ENCODE measurements at places on chromosomes 16 and 17.

DNA sequence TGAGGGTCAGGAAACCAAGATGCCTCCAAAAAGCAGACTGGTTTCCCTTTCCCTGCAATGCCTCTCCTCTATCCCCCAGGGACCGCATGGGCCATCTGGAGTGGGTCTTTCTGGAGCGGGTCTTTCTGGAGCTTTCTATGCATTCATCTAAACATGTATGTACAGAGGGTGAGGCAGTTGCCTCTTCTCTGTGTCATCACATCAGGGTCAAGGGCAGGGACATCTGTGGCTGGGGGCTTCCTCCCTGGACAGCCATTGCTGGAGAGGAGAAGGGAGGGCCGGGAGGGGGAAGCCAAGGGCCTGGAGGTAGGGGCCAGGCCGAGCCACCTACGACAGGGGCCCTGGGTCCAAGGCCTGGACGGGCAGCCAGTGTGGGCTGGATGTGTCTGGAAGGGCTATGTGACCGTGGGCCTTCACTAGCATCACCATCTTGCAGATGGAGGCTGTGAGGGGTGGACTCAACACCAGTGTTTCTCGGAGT, 840 bp downstream of the ADCY7 start:
- DNase-seq: no peak

DNA sequence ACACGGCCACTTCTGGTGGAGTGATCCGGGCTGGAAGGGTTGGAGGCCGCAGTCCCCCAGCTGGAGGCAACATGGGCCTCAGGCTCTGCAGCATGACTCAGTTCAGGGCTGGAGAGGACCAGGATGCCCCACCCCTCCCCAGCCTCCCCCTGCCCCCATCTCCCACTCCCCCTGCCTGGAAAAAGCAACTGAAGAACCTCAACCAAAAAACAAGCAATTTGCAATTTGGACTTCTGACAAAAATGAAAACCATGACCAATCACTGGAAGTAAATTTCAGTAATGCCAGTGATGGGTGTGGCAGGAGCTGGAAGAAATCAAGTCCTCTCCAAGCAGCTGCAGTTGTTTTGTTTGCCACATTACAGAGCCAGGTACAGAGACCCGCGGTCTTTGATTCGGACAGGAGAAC, 6.6 kb upstream of the MIF4GD start:
- DNase-seq: no peak

- DNase-seq: no peak
These were observed 49.3 kb upstream of the CACNG4 start for GRCh38 chr17:66915204-66915611.

- no peak for DNase-seq
These were observed 45.2 kb downstream of the MARVELD3 start for GRCh38 chr16:71671165-71671564.

GRCh38 chr17:73365301-73365874, 53.6 kb upstream of the CDC42EP4 start:
- DNase-seq: no peak

DNA sequence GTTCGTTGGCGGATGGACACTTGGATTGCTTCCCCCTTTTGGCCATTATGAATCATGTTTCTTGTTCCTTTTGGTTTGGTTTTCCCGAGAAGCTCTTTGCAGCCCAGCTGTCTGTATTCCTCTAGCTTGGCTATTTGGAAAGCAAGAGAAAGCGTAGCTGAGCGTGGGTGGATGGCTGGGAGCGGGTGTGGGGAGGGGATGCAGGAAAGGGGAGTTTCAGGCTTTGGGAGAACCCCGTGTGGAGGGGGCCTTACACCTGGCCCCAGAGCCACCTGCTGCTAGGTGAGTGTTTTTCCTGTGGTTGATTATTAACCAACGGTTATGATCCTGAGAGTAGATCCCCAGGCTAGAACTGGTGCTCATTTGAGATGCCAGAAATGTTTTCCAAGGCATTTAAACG, 103.7 kb downstream of the RAP1GAP2 start:
- no peak for DNase-seq

DNA sequence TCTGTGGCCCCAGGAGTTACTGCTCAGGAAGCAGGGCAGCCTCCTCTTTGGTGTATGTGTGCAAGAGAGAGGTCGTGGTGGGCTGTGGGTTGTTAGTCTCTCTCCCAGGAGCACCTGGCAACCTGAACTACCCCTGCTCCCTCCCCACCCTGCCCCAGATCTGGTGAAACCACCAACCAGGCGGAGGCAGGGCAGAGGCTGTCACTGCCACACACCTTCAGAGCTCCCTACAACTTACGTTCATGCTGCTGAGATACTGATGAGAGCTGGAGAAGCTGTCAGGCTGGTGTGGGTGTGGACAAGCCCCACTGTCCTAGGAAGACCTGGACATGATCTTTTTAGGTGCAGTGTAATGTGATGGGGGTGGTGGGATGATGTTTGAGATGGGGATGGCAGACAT, 24.3 kb downstream of the GOSR2 start:
- DNase-seq: no peak

GRCh38 chr17:73481676-73482075, 162.6 kb downstream of the SDK2 start:
- DNase-seq: no peak

- no peak for DNase-seq
These were observed 65.2 kb downstream of the TNFRSF13B start for GRCh38 chr17:16906680-16907079.

GRCh38 chr16:15899538-15900100, 11.2 kb upstream of the CEP20 start:
- DNase-seq: no peak

- DNase-seq: no peak
These were observed 2.6 kb downstream of the NUP88 start for GRCh38 chr17:5416901-5417300.

DNA sequence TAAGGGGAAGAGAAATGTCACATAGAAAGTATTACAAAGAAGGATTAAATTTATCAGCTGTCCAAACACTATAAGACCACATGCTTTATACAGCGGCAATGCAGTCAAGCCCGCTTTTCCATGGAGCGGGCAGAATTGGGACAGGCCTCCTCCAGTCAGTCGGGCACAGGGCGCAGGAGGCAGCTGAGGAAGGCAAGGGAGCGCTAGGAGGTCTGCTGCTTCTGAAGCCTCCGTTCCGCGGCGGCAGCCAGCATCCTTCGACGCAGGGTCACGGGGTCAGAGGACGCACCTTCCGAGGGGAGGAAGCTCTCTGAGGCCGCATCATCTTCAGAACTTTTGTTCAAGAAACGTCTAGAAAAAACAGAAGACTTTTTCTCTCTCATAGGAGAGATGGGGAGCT, 62.6 kb downstream of the AMFR start:
- DNase-seq: no peak

DNA sequence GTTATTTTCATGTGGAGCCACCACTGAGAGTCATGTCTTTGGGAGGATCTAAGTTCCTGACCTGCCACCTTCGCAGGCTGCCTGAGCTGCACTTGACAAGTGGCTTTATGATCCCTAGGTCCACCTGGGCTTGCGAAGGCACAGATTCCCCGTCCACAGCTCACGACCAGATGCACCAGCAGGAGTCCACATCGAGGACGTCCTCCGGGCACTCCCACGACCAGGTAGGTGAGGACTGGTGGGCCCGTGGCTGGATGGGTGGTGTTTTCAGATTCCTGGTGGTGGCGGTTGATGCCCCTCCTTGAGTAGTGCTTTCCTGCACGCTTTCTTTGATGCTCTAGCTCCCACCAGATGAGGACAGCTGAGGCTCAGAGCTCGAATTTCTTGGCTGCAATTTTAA, 14.8 kb downstream of the FAM234A start:
- DNase-seq: no peak

DNA sequence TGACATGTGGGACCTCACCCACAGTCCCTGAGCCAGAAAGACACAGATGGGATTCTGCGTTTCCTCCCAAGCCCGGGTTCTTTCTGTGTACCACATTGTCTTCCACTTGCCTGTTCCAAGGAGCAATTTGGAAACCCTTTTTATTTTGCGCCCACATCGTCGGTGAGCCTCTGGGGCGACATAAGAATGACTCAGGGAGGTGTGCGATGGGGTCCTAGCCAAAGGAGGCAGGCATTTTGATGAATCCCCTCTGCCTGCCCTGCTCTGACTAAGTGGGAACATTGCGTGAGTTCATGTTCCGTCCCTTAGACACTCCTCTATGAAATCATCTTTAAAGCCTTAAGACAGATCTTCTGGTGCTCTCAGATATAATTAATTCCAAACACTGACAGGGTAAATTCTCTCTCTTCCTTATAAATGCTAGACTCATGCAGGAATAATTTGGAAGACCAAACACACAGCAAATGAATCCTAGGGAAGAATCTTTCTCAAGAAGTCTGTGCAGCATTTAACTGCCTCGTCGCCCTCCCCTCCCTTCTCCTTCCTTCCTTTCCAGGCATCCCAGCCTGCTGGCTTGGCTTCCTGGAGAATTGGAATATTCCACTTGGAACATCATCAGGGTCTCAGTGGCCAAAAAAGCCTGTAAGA, 52.7 kb upstream of the FOXF1 start:
- no peak for DNase-seq

DNA sequence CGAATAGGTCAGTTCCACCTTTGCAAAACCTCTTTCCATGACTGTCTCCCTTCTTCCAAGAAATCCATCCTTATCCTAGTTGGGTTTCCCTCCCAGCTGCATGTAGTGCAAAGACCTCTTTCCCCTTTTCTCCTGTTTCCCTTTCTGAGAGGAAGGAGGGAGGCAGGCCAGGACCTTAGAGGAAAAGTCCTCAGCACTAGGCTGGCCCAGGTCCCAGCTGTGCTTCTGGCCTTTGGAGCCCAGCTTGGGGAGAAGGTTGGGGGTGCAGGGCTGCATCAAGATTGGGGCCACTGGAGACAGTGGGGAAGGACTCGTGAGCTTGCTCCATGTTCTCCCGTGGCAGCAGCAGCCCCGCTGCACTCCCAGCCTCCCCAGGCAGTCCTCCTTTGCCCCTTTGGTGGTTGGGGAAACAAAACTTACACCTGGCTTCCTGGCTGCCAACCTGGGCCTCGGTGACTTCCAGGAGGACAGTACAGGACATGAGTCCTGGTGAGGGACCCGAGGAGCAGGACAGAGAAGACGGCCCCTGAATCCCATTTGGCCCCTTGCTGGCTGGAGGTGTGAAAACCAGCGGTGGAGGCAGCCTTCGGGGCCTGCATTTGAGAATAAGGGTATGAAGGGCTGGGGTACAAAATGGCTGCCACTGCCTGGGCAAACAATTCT, 481 bp downstream of the HEXIM2 start:
- no peak for DNase-seq

DNA sequence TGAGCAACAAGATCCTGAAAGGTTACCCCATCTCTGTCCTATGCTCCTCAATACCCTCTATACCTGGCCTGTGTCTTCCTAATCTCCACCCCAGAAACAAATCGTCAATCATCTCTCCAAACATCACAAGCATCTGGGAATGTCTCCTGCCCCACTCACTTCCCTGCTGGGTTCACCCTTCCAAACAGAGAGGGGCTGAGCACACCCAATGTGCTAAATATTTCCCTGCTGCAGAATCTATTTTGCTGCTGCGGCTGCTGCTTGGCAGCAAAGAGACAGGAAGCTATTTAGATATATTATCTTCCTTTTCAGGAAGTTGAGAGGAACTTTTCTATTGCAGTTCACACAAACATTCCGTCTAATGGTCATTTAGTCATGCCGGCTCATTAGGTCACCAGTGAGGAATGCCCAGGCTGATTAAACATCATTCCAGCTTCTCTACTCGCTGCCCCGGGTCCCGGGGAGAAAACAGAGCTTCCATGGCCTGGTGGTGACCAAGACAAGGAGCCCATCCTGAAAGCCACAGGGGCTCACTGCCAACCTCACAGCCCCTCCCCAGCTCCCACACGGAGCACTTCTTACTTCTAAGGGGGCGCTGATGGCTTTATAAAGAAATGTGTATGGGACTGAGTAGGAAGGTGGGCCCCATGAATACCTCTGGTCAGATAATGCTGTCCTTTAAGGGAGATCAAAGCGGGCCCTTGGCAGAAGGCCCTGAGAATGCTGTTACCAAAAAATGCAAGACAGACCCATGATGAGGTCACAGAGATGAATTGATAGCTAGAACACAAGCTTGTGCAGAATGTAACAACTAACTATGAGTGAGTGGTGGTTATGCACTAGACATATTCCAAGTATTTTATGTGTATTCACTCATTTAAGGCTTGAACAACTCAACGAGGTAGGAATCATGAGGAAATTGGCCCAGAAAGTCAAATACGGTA, 218.3 kb downstream of the SOX9 start:
- DNase-seq: no peak

DNA sequence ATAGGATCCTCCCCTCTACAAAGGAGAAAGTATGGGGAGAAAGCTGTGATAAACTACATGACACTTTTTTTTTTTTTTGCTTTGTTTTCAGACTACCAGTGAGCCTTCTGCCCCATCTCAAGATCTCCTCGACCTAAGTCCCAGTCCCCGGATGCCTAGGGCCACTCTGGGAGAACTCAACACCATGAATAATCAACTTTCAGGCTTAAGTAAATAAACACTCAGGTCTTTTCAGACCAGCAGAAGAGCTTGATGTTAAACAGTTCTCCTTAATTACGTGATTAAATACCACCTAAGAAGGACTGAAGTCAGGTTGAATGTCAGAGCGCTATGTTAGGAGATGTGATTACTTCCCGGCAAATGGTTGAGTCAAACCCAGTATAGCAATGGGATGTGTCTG, 31.4 kb downstream of the COX11 start:
- no peak for DNase-seq

DNA sequence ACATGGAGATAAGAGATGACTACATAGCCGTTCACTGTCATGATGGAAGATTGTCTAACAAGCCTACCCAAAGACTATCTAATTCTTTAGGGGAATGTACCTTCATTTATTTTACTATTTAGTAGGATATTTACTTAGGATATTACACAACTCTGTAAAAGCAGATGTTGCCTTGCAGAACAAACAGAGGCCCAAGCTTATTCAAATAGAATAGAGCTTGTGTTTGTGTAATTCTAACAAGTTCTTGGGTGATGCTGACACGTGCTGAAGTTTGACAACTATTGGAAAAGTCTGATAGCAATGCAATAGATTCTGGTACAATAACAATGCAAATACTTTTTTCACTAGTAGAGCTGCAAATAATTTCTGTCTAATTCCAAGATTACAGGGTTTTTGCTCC, 447.6 kb downstream of the TOX3 start:
- no peak for DNase-seq

DNA sequence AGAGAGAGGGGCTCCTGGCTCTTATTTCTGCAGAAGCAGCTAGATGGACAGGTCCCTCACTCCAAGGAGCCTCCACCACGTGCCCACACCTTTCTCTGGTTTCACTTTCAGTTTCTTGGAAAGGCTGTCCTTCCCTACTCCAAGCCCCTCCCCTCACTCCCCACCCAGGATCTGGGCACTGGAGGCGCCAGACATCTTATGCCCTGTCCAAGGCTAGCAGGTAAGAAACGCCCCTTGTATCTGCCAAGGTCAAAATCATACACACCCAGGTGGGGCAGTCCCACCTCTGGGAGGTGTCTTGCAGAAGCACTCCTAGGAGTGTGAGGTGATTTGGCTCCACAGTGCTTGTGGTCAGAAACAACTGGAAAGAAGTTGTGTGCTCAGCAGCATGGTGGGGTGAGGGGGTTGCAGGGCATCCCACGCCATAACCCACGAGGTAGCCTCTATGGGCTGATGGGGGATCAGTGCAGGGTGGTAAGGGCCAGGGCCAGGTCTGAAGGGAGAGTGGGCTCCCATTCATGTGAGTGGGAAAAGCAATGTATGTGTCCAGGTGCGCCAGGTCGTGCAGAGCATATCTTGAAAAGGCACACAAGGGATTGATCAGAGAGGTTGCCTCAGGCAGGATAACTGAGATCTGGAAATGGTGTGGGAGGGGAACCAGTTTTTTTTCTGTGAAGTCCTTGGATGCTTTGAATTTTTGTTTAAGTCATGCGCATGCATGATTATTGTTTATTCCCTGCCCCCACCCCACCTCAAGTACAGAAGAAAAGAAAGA, 31.8 kb upstream of the PRM1 start:
- DNase-seq: no peak
